ENCODE measurements at places on chromosomes 11 and 22. TPM values are rescaled to one million over a fixed set of nuclear protein-coding genes. Genes with fewer than 3 reads are reported as not detected.

The OR51E2 gene
- total RNA-seq = not detected

The MYBPC3 gene
- total RNA-seq = 1.8 TPM

GRCh38 chr11:75768909-75769771 lies 562 bp downstream of the DGAT2 start:
- peak overlapping the region; percentile 82 for H3K4me3 ChIP-seq
- H3K36me3 ChIP-seq = no peaks in the 10 kb centered on the region
- peaks cover 17% of the 10 kb centered on the region for H3K4me1 ChIP-seq
- H3K27ac ChIP-seq = no peak overlapping the region
- peaks cover 53% of the 10 kb centered on the region for H3K27me3 ChIP-seq

DNA sequence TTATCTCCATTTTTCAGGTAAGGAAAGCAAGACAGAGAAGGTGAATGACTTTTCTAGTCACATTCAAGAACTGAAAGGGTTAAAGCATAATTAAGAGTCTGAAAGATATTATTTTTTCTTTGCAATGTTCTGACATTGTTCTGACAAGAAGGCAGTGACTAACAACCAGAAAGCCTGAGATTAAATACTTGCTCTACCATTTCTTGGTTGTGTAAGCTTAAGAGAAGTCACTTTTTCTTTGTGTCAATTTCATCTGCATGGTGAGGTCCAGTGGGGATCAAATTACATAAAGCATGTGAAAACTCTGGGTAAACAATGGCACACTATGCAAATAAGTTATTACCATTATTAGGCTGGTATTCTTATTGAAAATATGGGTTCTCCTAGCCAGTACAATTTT lies 73.7 kb downstream of the PHF21A start:
- peaks cover 5% of the 10 kb centered on the region for H3K36me3 ChIP-seq
- no peak for DNase-seq
- no peaks in the 10 kb centered on the region for H3K27me3 ChIP-seq
- peaks cover 39% of the 10 kb centered on the region for H3K4me1 ChIP-seq

GRCh38 chr11:85619499-85619898 lies 7.6 kb downstream of the DLG2 start:
- no peak for DNase-seq
- no peak overlapping the region for H3K4me3 ChIP-seq
- no peak overlapping the region for H3K27ac ChIP-seq
- no peaks in the 10 kb centered on the region for H3K36me3 ChIP-seq
- no peaks in the 10 kb centered on the region for H3K27me3 ChIP-seq
- H3K4me1 ChIP-seq = no peaks in the 10 kb centered on the region

DNA sequence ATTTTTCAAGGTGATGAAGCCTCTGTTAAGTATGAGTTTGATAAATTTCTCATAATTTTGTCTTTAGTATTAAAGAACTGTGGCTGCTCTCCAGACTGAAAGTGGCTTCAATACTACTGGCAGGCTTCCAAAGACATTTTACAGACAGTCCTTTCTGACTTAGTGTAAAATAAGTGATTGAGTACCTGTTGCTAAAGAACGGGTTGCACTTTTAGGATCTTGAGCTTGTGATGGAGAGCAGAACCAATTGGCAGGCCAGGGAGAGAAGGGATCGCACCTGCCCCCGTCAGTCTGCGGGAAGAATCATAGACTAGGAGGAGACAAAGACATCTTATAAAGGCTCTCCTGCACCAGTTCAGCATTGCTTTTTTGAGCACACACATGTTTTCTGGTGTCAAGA lies 4.4 kb downstream of the NCAM1 start:
- DNase-seq = no peak
- peaks cover 24% of the 10 kb centered on the region for H3K4me1 ChIP-seq
- no peak overlapping the region for H3K4me3 ChIP-seq
- peaks cover 58% of the 10 kb centered on the region for H3K27me3 ChIP-seq
- H3K36me3 ChIP-seq = no peaks in the 10 kb centered on the region

DNA sequence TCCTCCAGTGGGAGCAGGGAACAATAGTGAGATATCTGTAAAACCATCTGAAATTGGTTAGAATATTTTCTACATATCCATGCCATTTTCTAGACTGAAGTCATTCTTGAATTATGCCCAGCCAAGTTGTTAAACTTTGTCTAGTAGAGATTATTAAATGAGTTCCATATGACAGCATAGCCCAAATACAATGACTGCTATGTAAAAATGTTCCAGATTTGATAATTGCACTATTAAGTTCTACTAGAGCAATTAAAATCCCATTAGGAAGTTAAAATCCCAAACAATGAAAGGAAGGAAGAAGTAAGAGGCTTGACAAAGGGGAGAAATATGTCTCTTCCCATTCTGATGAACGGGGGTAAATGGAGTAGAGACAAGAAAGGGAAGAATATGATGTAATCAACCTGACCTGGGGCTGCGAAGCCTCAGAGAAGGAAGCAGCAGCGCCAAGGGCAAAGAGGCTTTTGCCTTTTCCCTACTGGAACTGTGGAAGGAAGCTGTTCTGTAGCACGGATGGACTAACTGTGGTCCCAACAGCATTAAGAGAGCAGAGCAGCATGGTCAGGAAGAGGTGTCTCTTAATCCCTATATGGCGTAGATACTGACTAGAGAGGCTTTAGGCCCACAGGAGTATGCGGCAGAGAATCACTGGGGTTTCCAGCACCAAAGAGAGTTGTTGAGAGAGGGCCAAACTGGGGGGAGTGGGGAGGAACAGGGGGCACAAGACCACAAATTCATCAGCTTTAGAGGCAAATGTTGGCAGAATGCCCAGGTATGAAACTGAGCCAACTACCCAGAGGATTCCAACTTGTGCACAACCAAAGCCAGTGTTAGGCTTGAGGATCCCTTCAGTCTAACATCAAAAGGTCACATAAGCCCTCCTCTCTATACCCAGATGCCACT lies 26.7 kb downstream of the RRP8 start:
- no peak overlapping the region for H3K4me3 ChIP-seq
- peaks cover 12% of the 10 kb centered on the region for H3K4me1 ChIP-seq
- H3K27me3 ChIP-seq = no peaks in the 10 kb centered on the region
- H3K27ac ChIP-seq = peak overlapping the region; percentile 48
- DNase-seq = no peak

GRCh38 chr22:50481440-50482106 lies at the start of gene ADM2:
ADM2 (plus strand) TSS chr22:50481543; CDS start chr22:50481848, 305 bp downstream.
- peaks cover 14% of the 10 kb centered on the region for H3K4me1 ChIP-seq
- H3K27me3 ChIP-seq = peaks cover 45% of the 10 kb centered on the region
- H3K4me3 ChIP-seq = peak within 1 kb of the TSS; percentile 79
- H3K36me3 ChIP-seq = no peaks in the 10 kb centered on the region

DNA sequence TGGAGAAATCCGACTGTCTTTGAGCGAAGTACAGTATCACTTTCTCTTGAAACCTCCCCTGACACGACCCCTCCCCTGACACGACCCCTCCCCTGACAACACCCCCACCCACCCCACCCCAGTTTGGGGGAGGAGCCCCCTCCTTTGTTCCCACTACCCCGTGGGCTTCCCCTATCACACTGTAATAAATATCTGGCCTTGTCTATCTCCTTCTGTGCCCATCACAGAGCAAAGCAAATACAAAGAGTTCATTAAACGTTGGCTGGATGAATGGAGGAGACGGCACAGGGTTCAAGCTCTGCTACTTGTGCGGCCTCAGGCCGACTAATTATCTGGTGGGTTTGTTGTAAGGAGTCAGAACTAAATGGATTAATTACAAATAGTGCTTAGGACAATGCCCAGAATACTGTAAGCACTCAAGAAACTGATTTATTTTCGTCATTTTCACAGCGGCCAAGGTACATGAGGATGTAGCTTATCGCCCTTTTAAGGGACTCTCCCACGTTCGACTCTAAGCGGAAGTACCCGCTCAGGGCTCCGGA lies 628 bp upstream of the GGA1 start:
- no peak for DNase-seq
- peak overlapping the region; percentile 99 for H3K27ac ChIP-seq
- peak overlapping the region; percentile 93 for H3K4me3 ChIP-seq
- H3K27me3 ChIP-seq = no peaks in the 10 kb centered on the region
- peaks cover 18% of the 10 kb centered on the region for H3K4me1 ChIP-seq

GRCh38 chr11:76649851-76650372 lies 20.6 kb downstream of the LRRC32 start:
- H3K4me1 ChIP-seq = peaks cover 5% of the 10 kb centered on the region
- H3K4me3 ChIP-seq = no peak overlapping the region
- H3K36me3 ChIP-seq = no peaks in the 10 kb centered on the region
- DNase-seq = no peak
